NCI-H2029 treated with DMSO at 0.1 percent for 48 hours (cell line): ENCODE measurements at places on chromosomes 16 and 17.

DNA sequence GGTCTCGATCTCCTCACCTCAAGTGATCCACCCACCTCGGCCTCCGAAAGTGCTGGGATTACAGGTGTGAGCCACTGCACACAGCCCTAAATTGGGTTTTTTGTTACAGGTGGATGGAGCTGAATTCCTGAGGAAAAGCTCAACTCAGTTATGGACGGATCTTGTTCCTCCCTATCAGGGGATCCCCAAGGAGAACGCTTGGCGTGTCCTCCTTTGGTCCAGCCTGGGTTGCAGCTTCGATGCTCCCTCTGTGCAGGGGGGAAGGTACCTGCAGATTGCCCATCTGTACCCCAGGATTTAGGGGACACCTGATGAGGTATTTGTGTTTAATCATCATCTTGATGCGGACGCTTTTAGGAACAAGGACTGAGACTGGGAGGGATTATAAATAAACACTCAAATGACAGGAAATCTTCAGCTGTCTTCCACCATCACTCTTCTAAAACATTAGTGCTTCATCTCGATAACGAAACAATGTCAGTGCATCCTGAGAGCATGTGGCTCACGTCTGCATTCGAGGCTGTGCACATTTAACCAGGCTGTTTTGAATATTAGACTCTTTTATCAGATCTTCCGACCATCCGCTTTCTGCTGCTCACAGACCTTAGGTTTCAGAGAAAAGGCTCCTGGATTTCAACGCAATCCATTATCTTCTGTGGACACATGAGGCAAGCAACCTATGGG lies 18.2 kb upstream of the MEIOB start:
- no peak for DNase-seq

DNA sequence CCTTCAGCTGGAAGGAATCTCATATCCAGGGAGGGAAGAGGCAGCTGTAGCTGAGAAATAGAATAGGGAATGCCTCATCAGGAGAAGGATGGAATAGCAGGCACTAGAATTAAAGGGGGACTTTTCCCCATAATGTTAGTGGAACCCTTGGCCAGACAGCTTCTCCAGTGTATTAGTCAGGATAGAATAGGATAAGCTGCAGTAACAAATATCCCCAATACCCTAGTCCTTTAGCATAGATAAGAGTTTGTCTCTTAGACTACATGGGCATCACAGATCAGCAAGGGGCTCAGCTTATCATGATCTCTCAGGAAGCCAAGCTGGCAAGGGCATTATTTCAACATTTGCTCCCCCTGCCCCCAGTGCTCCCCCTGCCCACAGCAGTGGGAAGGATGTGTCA lies 44.7 kb upstream of the RPL38 start:
- no peak for DNase-seq

GRCh38 chr17:65593855-65594845 lies 32.7 kb upstream of the AXIN2 start:
- DNase-seq, result no peak

DNA sequence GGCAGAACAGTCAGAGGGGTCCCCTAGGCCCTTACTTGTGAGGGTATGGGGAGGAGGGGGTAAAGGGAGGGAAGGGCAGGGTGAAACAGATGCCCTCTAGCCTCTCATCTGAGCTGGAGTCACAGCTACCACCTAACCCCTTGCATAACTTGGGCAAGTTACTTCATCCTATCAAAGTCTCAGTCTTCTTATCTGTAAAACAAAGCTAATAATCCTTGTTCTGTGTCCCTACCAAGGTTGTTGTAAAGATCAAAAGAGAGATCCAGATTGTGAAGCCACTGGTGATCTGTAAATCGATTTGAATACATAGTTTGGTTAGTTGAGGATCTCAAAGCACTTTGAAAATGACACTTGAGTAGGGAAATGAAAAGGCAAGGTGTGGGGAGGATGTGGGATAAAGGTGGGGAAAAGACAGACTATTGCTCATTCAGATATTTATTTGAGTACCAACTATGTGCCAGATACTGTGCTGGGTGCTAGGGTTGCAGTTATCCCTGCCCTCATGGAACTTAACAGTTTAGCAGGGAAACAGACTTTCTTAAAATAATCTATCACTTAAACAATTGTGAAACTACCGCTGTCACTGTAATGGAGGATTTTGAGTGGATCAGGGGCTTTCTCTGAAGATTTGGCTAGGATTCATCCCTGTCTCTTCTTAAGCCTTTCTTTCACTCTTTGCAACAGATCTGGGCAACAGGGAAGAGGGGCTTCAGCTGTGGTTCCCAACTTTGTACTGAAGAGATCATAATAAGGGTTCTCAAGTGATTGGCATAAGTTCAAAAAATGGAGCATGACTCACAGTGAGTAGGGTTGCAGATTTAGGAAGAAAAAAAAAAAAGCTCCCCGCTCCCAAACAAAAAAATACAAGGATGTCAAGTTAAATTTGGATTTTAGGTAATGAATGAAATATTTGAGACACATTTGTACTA lies 3.0 kb downstream of the HEATR9 start:
- no peak for DNase-seq

DNA sequence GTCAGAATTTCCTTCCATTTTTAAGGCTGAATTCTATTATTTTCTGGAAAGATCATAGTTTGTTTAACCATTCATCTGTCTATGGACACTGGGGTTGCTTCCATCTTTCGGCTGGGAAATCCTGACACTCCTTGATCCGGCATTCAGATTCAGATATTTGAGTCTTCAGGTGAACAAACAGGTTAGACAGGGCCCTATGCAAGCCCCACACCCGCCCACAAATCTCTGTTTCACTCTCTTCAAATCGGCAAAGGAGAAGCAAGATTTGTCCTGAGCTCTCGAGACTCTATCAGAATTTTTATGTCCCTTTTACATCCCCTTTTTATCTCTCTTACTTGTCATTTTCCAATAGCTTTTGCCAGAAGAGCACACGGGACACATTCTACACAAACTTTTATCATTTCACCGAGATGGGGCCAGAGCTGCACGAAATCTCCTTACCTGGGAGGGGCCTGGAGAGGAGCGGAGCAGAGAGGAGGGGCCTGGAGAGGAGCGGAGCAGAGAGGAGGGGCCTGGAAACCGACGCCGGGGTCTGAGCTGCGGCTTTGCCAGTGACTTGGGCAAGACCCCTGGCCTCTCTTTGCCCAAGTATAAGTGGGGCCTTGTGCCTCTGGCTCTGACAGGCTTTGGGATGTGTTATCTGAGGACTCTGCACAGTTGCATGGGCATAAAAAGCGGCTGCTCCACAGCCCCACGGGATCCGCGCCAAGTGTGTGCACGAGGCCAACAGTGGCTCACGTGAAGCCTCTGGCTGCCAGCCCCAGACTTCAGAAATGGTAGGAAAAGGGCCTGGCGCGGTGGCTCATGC lies 54.3 kb upstream of the RBFOX3 start:
- DNase-seq, result peak; percentile 19

- DNase-seq, result no peak
Measured at GRCh38 chr16:55478827-55479429, at the start of gene MMP2. Gene MMP2, plus strand, starts transcription at chr16:55479198. Its CDS starts 282 bp downstream, at chr16:55479480.

- no peak for DNase-seq
Measured at GRCh38 chr17:9802697-9803096, 11.3 kb upstream of the DHRS7C start.

DNA sequence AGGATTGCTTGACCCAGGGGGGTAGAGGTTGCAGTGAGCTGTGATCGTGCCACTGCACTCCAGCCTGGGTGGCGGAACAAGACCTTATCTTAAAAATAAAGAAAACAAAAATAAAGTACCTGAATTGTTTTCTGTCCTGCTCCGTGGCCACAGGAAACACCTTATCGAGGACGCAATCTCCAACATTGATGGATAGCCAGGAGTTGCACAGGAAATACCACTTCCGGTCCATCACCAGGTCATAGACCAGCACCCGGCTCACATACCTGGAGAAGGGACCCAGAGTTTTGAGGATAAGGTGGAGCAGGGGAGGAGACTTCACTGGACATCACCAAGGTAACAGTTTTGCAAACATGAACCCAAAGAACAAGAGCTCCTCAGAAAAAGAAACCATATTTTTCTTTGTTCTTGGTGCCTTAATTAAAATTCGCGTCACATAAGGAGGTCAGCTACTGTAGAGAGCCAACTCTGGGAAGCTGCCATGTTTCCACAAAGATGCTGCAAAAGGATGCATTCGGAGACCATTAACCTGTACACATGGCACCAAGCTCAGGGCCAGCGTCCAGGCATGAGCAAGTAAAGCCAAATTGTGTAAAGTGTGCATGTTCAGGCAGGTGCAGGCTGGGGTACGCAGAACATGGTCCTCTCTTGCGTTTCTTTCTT lies 55.6 kb upstream of the GCSH start:
- no peak for DNase-seq

DNA sequence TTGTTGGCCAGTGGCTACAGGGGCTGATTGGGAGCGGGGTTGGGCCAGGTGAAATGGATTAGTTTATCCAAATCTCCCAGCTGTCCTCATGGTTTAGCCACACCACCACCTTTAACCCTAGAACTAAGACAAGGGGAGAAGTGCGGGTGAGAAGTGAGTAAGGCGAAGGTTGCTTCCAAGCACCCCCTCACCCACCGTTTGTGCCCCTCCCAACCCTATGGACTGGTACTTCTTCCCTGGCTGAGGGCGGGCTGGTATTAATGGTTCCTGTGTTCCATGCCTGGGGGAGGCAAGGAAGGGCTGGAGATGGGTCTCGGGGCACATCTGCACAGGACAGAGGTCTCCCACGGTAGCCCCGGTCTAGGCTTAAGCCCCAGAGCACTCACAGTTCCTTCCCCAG lies 25.1 kb downstream of the NT5M start:
- no peak for DNase-seq

DNA sequence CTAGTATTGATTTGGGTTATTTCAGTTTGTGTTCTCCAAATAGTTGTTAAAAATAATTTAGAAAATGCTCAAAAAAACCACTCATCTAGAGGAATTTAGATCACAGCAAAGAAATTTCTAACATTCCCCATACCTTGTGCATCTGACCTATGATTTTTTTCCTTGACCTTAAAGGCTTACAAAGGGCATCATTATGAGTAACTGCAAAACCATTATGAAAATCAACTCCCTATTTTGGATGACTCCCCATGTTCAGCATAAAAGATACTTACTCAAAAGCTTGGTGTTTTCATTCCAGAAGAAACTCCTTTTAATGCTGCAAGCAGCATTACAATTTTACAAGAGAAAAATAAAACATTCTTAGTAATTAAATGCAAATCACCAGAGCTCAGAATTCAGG lies 83.2 kb downstream of the GRIN2A start:
- DNase-seq, result no peak

- no peak for DNase-seq
Measured at GRCh38 chr17:76421044-76421407, 31.9 kb downstream of the UBE2O start.

DNA sequence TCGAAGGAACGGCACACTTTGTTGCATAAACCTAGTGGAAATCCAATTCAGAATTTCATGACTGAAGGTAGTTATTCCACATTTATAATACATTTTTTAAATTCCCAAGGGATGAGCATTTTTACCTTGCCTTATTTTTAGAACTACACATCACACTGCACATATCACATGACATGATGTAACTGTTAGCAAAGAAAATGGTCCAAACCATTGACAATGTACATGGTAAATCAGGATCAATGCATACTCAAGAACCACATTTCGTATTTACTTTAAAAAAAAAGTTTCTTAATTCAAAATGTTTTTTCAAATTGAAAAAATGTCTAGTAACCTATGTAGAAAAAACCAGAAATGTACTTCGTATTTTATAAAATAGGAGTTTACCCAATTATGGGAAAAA lies 2.5 kb downstream of the KANSL1 start:
- DNase-seq, result no peak

DNA sequence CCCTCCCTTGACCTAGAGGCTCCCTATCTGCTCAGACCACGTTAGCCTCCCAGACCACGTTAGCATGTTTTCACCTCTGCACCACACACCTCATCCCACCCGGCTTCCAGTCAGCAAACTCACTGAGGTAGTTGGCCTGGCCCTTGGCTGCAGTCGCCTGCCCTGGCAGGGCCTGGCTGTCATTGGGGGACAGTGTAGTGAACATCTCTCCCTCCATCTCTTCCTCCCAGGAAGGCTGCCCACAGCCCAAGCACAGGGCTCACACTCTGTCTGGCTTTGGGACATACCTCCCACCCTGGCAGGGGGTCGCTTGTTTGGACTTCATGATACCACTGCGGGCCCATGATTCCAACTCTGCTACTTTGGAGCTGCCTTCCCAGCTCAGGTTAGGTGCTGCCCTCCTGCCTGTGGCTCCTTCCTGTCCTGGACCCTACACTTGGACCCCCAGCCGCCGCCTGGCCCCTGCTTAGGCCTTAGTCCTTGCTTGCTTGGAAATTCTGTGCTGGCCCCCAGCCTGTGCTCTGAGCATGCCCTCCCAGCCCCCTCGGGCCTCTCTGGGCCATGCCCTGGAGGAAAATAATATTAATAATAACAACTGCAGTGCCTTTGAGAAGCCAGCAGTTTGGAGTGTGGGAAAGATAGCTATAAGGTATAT lies 167.7 kb downstream of the COPRS start:
- DNase-seq, result no peak

- no peak for DNase-seq
Measured at GRCh38 chr17:71192039-71192555, 928.7 kb upstream of the SOX9 start.

GRCh38 chr16:88014252-88014781 lies 63.1 kb downstream of the BANP start:
- DNase-seq, result no peak

- no peak for DNase-seq
Measured at GRCh38 chr17:78241277-78242023, 10.0 kb downstream of the TMEM235 start.

GRCh38 chr16:84013787-84014569 lies 28.6 kb downstream of the SLC38A8 start:
- DNase-seq, result peak; percentile 60

DNA sequence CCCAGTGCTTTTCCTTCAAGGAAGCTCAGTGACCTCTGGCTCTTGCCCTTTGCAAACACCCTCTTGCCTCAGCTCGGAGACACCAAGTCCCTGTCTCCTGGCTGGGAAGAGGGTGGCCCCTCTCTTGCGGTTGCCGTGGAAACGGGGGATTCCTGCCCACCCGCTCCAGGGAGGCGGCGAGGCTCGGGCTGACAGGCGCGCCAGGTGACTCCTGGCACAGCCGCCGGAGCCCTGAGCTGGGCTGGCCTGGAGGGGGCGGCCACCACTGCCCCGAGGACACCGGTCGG lies 71.4 kb downstream of the ABR start:
- no peak for DNase-seq

DNA sequence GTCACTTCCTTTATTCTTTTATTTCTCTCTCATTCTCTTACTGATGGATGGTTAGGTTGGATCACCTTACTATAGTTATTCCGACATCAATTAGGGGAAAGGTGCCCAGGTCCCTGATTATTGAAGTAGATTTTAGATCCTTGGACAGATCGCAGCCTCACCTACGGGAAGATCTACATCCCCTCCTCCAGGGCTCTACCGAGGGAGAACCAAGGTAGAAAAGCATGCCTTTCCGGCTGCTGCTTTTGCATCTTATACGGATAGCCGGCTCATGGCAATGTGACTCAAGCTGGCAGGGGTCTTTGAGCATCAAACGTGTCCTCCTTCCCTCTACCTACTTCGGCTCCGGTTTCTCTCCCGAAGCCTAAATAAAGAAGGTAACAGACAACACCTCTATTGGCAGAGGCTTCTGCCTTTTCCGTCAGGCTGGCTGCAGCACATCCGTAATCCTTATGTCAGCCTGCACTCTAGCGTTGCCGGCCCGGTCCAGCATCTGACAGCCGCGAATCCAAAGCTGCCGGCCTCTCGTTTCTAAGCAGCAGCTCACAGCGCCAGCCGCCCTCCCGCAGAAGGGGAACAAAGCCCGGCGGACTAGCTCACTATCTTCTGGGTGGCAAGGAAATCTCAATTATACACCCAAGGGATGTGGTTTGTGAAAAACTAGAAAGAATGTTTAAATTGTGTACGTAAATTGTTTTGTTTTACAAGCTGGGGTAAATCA lies 46.9 kb downstream of the IRX6 start:
- no peak for DNase-seq

GRCh38 chr17:47831934-47832327 lies 461 bp downstream of the LRRC46 start:
- DNase-seq, result no peak
